CD4-positive, alpha-beta memory T cell (primary cell): ENCODE measurements at places on chromosomes 4 and X. TPM values are rescaled to one million over a fixed set of nuclear protein-coding genes. Genes with fewer than 3 reads are reported as not detected.

GAB3 gene
- 14.9 TPM for total RNA-seq

GAGE12F gene
- not detected for total RNA-seq

GUCY1A1 gene
- total RNA-seq: not detected

MED28 gene
- 87.0 TPM for total RNA-seq

DNA sequence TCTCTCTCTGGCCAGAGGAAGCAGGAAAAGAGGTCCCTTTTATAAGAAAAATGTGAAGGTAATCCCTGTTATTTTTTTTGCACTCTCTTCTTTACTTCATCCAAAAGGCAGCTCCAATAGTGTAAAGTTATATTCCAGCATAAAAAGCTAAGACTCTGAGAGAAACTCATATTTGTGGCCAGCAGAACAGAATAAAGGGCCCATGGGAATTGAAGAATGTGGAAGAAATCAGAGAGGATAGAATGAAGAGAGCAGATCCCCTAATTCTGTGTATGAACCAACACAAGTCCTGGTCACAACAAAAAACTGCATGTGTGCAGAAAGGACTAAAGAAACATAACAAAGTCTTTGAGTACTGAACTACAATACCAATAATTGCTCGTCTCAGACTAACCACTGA, 22.3 kb downstream of the RPS6KA6 start:
- no peak for DNase-seq

DNA sequence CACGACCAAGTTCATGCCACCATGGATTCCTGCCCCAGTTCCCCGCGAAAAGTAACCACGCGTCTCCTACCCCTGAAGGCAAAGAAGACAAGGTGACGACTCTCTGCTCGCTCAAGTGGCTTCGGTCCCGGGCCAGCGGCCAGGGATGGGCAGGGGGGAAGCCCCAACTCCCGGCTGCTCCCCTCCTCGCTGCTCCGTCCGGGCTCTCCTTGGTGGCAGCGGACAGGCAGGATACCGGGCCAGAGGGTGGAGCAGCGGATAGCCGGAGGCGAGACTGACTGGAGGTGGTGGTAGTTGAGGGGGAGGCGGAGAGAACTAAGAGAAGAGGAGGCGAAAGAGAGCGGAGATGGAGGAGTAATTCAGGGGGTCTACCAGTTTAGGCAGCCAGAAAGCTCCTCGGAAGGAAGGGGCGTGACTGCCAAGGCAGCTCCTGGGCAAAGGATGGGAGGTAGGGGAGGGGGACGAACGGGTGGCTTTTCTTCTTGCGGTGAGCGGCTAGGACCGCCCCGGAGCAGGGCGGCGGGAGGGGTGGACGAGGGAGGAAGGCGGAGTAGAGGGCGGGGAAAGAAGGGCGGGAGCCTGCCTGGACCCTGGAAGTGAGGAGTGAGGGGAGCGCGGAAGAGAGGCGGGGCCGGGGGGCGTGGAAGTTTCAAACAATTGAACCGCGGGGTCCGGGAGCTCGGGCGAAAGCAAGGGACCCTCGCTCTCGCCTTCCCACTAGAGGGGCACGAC, at the start of gene AMOT:
Gene AMOT (minus strand): TSS at position 450 of the 732 bp plus-strand sequence. CDS start 17,705 bp downstream, outside the sequence.
- peak; percentile 55 for DNase-seq

DNA sequence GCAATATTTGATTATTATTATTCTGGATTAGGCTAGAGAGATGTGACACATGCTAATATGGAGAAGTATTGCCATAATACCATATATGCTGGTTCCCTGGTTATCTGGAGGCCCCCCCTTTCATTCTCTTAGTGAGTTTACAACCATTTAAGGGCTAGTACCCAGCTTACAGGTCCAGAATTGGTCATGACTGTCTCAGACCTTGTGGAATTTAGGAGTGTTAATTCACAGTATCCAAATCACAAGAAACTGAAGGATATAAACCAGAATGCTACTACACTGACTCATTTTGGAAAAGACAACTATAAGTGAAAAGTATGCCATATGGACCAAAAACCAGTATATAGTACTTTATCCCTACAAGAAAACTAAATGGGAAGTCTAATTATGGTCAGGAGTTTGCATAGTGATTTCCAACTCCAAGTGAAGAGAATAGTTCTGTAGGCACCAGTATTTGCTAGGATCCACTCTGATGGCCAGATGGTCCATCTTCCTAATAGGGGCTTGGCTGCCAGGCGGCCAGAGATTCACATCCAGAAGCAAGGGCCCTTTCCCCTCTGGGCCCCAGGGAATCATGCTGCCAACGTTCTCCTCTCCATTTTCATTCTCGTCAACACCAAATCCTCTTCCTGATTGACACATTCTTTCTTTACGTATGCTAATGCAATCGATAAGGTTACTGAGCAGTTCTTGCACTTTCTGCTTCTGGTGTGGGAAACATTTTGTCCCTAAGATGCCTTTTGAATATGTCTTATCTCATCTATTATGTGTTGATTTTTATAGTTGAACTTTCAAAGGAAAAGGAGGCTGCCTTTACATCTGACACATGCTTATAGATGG, 123.6 kb downstream of the SHROOM3 start:
- DNase-seq: no peak

DNA sequence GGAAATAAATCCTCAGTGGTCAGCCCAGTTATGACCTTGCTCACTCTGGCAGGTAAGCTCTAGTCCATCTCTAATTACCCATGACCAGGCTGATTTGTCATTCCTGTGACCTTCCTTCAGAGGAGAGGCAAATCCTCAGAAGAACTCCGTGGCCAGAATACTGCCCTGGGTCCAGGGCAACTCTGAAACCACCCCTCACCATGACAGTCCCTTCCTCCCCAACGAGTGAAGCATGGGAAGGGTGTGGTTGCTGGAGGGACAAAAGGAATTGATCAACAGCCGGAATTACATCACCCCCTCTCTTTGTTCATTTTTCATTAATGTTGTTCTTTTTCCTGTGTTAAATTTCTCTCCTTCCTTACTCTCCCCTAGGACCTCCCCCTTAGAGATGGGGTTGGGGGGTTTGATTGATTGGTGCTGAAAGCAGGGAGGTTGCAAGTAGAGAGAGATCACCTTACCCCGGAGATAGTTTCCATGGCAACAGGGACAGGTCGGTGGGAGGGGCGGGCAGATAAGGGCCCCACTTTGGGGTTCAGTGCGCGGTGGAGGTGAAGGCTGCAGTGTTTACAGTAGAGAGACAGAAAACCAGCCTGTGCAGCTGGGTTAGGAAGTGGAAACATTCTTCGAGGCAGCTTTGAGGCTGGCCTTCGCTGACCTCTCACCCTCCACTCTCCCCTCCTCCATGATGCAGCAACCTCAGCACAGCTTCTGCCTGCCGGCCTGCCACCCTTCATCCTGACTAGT, 647.4 kb downstream of the BCOR start:
- DNase-seq: no peak
